ENCODE measurements at places on chromosomes 4 and X.

- no peak for DNase-seq
Measured at GRCh38 chr4:8913858-8914460, 42.3 kb upstream of the HMX1 start.

GRCh38 chr4:78591404-78591803 is 39.8 kb downstream of the ANXA3 start:
- DNase-seq = no peak

- no peak for DNase-seq
Measured at GRCh38 chr4:29277381-29277780, 1442.8 kb upstream of the PCDH7 start.

GRCh38 chrX:42432552-42432951 is 345.4 kb downstream of the PPP1R2C start:
- DNase-seq = no peak

DNA sequence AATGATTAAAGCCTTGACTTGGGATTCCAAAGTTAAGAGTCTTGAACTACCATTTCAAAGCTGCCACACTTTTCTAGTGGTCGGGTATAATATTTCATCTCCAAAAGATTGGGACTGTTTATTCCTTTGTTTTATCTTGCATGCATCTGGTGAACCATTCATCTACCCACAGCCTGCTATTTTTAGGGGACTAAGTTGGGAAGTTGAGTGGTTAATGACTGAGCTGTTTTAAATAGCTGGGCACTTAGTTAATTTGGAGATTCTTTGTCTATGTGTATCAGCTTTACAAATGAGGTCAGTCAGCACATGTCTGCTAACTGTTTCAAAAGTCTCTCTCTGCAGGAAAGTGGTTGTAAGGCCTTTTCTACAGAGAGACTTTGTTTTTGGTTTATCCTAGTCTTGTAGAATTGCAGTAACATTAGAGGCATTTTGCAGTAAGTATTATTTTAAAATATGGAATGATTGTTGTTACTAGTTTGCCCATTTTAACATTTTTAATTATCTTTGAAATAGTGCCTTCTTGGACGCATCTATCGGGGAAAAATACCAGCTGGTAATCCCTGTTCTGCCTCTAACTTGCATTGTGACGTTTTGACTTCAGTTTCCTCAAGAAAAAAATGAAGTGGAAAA is 8.2 kb downstream of the BMP2K start:
- no peak for DNase-seq

- no peak for DNase-seq
Measured at GRCh38 chrX:47648376-47648775, 2.0 kb downstream of the ELK1 start.

DNA sequence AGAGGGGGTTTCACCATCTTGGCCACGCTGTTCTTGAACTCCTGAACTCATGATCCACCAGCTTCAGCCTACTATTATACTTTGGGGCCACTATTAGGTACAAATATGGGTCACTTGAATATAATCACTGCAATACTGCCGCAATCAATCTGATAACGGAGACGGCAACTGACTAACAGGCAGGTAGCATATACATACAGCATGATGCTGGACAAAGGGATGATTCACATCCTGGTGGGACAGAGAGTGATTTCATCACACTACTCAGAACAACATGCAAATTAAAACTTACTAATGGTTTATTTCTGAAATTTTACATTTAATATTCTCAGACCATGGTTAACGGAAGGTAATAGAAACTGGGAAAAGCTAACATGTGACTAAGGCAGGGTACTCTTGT is 10.9 kb downstream of the LRBA start:
- no peak for DNase-seq

- DNase-seq = no peak
Measured at GRCh38 chr4:151408380-151408629, 671 bp upstream of the FHIP1A start.

DNA sequence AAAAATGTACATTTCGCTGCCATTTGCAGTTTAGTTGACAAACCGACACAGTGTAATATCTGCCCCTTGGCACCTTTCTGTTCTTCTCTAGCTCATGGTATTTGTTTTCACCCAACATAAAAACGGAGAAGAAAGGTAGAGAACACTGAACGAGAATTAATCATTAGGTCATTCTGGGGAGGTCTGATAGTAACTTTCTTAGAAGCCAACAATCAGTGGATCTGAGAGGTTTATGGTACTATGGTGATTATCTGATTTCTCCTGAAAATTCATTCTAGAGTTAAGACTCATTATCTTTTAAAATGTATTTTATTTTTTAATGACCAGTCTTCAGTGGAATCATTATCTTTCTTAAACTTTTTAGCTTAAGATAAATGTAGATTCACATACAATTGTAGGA is 8.5 kb downstream of the RAPGEF2 start:
- DNase-seq = no peak
